ENCODE measurements at places on chromosomes 1 and 21.

DNA sequence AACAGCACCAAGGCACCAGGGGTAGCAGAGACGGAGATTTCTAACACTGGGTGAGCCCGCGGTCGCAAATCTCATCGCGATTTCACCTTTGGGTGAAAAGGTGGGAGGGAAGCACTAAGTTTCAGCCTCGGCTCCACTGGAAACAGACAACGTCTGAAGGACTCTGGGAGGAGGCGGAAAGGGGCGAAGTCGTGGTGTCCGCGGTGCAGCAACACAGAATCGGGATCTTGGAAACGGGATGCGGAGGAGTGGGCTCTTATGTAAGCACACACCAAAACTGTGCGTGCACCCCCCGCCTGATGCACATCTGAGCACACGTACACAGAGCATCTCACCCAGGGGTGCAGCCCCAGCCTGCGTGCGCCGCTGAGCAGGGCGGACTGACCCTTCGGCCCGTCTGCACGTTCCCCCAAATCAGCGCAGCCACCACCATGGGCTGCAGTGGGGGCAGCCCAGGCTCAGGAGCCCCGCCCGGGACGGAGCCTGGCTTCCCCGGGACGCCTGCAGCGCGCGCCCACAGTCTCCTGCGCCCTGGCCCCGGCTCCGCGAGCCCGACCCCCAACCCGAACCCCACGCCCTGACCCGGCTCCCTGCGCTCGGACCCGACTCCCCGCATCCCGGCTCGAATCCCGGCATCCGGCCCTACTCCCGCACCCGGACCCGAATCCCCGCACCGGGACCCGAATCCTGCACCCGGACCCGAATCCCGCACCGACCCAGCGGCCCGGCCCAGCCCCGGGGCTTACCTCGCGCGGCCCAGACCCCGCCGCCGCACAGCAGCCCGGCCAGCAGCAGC, 670 bp downstream of the CLSTN1 start:
- no peak for DNase-seq

GRCh38 chr1:36092166-36092797, 3.6 kb downstream of the ADPRS start:
- no peak for DNase-seq

GRCh38 chr1:217009376-217009775, 286.1 kb upstream of the ESRRG start:
- no peak for DNase-seq

DNA sequence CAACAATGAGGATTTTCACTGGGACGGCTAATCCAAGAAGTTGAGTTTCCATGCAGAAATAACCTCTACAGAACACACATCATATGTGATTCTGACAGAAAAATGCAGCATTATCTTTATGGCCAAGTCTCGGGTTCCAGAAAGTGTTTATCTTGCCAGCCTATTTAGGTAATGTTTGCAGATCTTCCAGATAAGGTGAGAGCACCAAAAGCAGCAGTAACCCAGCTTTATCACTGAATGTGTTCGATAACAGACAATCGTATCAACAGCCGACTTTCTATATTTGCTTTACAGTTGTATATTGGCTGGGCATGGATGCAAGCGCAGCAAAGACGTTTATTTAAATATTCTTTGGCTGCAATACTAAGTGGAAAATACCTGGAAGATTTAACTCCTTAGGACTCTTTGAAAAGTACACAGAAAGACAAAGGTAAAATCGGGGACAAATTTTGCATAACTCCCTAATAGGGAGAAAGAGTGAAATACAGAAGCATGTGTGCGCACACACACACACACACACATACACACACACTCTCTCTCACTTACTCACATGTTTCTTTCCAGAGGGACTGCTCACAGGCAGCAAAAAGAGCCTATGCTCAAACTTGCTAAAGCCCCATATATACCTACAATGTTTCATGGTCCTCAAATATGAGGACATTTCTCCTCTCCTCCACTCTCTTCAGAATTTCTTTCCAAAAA, 3.0 kb upstream of the CTSK start:
- no peak for DNase-seq

DNA sequence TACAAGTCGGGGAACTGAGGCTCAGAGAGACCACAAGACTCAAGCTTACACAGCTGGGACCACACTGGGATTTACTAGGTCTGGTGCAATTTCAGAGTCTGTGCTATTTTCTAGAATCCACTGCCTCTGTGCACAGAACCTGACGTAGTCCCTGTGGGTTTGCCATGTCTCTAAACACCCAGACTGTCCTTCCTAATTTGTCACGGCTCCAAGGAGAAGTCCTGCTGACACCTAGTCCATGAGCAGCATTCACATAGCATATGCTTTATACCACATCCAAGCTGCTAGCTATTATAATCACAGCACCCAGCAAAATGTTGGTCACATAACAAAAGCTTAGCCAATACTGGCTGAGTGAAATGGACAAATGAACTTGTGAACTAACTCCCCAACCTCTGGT, 79.0 kb upstream of the HMGB4 start:
- no peak for DNase-seq

DNA sequence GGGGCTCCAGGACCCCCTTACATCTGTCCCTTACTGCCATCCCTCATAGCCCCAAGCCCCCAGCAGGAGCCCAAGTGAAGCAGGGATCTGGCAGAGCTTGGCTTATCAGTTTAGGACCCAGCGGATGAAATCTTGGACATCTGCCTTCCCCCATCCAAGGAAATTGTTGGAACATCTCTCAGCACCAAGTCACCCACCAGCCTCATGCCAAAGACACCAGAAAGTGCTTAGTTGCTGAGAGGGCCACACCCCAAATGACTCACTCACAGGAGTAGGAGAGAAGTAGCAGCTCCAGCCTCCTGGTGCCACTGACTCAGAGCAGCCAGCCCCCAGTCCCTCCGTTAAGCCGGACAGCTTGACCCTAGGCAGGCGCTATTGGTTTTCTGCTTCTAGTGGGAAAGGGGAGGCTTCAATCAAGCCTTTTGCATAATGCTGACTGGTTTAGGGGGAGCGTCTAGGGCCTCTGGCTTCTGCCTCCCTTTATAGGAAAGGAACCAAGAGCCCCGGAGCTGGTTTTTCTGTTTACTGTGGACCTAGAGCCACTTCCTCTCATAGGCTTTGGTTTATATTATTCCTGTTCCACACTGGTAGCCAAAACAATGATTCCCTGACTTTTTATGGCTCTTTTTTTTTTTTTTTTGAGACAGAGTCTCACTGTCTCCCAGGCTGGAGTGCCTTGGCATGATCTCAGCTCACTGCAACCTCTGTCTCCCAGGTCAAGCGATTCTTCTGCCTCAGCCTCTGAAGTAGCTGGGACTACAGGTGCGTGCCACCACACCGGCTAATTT, 114.2 kb upstream of the IPO9 start:
- DNase-seq, result no peak

- DNase-seq, result no peak
Observed at GRCh38 chr1:78797108-78797781, 147.6 kb downstream of the IFI44 start.

DNA sequence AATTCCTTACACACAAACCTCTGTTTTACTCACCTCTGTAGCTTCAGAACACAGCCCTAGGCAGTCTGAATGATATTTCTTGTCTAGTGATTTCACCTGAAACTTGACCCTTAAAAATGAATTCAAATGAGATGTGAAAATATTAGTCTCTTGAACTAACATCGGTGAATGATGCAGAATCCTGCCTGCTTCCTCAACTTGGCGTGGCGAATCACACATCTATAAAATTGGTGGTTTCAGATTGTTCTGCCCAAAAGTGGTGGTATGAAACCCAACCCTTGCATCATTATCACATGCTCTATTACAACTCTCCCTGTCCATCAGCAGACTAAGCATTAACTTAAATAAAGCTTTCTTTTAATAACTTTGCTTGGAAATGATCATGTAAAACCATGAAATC, 26.9 kb upstream of the C1orf21 start:
- DNase-seq, result no peak

GRCh38 chr1:194295685-194296084, 1109.3 kb upstream of the B3GALT2 start:
- DNase-seq, result no peak
